ENCODE measurements at places on chromosomes 2 and 18.

GRCh38 chr2:45782986-45783385 lies 131.5 kb downstream of the PRKCE start:
- DNase-seq, result no peak

DNA sequence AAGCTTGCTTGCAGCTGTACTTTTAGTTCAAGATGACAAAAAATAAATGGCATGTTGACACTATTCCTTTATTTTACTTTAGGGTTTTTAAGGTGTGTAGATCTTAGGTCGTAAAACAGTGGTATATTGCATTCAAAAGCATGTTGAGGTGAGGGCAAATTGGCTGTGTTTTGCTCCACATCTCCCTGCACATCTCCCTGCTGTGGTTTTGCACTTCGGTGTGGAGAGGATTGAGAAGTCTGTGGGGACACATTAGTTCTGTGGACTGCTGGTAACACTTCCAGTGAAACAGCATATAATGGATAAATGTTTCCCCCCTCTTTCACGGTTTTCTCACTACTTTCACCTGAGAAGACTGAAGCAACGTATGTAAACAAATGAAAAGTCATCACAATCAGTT lies 25.1 kb downstream of the C2orf74 start:
- no peak for DNase-seq

GRCh38 chr2:24613154-24613814 lies 122.2 kb downstream of the NCOA1 start:
- peak; percentile 41 for DNase-seq

GRCh38 chr2:125746321-125747164 lies 909.4 kb upstream of the GYPC start:
- DNase-seq, result no peak

GRCh38 chr2:96831679-96832078 lies 12.1 kb downstream of the ANKRD23 start:
- no peak for DNase-seq

DNA sequence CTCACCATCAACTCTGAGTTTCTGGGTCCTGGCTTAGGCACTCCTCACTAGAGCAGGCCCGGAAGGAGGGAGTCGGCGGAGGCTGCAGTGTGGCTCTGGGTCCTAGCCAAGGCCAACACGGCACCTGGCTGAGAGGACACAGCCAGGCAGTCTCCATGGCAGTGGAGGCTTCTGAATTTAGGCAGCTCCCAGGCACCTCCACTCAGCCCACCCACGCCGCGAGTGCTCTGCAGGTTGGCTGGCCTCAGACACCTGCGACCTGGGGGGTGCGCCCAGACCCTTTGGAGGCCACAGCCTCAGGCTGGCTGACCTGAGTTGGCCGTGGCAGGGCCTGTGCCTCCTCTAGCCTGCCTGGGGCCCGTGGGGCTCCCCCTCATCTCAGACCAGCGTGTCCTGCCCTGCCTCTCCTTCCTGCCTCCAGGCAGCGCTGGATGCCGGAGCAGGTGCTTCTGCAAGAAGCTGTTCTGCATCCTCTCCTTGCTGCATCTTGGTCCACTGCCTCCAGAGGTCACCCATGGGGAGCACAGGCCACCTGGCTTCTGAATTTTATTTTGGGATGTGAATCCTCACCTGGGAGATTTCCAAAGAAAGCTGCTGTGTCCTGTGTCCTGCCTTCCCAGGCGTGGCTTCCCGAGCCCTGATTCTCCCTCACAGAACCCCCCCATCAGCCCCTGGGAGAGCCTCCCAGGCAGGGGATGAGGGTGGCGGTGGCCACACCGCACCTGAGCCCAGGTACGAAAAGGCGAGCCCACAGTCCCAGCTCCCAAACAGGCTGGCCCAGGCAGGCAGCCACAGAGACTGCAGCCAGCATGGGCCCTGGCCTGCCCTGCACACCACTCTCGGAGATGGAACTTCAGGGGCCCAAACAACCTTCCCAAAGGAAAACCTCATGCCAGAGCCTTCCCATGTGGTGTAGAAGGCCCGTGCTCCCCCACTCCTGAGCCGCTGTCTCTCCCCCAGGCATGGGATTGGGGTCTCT lies 23.4 kb downstream of the AQP12A start:
- DNase-seq, result no peak

DNA sequence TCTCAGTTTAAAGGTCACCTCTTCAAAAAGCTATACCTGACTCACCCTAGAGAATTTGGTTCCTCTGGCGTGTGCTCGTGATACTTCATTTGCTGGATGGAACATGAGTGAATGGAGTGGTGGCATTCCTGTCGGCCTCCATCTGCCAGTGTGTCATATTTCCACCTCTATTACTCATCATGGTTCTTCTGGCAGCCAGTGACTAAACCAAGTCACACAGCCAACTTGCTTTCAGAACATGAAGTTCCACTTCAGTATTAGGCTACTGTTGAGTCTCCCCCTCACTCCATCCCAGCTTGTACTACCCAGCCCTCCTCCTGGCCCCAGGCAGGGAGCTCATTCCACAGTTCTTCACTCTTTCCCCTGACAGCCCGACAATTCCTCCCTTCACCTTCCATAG lies 169.8 kb downstream of the MREG start:
- DNase-seq, result no peak

- DNase-seq, result no peak
Measured at GRCh38 chr2:221022554-221022953, 549.5 kb downstream of the EPHA4 start.

DNA sequence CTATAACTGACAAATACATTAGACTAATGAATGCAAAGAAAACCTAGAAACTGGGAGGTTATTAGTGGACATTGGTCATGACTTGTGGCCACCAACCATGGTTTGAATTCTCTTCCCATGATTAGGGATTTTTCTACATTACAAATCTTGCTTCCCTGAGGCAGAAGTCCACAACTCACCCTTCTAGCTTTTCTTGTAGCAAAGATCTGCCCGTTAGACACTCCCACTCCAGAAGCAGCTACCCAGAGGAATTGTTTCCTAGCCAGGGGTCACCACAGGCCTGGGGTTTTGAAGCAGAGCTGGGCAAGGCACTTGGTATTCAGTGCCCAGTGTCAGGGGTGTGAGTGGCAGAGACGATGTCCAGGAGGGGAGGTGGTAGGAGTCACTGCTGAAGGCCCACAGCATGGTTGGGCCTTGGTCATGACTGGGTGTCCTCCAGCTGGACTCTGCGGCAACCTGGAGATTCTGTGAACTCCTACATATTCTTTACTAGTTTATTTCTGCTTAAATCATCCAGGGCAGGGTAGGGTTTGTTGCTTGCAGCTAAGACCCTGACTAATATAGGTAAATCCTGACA lies 54.9 kb downstream of the ACTR2 start:
- DNase-seq, result no peak

- DNase-seq, result no peak
Measured at GRCh38 chr2:209901172-209901571, 101.3 kb upstream of the RPE start.

GRCh38 chr2:120403261-120403660 lies 57.3 kb downstream of the INHBB start:
- no peak for DNase-seq

- DNase-seq, result no peak
Measured at GRCh38 chr2:190327867-190328572, 8.4 kb upstream of the HIBCH start.

GRCh38 chr2:180202467-180202951 lies 195.4 kb upstream of the CWC22 start:
- no peak for DNase-seq

- no peak for DNase-seq
Measured at GRCh38 chr2:150681120-150681804, 193.8 kb upstream of the RND3 start.

DNA sequence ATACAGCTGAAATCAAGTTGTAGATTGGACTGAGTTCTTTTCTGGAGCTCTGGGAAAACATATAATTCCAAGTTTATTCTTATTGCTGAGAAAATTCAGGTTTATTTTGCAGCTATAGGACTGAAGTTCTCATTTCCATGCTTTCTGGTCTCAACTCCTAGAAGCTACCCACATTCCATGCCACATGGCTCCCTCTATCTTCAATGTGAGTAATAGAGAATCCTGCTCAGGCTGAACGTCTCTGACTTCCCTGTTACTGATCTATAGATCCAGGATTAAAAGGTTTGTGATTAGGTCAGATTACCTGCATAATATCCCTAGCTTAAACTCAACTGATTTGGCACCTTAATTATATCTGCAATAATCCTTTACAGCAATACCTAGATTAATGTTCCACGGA lies 453.8 kb upstream of the MC4R start:
- DNase-seq, result no peak

DNA sequence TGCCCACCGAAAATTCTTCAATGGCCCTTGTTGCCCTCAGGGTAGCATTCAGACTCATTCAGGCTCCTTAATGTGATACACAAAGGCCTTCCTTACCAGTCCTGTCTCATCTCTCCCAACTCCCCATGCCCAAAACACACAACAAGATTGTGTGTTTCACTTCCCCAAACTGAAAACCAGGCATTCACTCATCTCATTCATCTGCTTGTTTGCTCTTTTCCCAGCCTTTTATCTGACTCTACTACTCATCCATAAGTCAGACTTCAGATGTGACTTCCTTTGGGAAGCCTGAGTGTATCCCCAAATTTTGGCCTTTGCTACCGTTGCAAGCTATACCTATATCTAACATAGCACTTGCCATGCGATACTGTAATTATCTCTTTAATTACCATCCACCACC lies 9.7 kb upstream of the SLC39A10 start:
- no peak for DNase-seq

DNA sequence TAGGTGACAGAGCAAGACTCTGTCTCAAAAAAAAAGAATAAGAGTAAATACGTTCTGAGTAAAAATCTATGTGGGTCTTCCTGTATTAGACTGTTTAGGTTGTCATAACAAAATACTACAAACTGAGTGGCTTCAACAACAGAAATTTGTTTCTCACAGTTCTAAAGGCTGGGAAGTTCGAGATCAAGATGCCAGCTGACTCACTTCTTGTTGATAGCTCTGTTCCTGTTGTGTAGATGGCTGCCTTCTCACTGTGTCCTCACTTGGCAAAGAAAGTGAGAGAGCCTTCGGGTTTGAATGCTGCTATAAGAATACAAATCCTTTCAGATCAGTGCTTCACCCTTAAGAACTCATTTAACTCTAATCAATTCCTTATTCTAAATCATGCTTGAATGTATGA lies 430.0 kb upstream of the VWC2L start:
- DNase-seq, result no peak

- DNase-seq, result no peak
Measured at GRCh38 chr2:108640731-108641130, 78.6 kb upstream of the RANBP2 start.

DNA sequence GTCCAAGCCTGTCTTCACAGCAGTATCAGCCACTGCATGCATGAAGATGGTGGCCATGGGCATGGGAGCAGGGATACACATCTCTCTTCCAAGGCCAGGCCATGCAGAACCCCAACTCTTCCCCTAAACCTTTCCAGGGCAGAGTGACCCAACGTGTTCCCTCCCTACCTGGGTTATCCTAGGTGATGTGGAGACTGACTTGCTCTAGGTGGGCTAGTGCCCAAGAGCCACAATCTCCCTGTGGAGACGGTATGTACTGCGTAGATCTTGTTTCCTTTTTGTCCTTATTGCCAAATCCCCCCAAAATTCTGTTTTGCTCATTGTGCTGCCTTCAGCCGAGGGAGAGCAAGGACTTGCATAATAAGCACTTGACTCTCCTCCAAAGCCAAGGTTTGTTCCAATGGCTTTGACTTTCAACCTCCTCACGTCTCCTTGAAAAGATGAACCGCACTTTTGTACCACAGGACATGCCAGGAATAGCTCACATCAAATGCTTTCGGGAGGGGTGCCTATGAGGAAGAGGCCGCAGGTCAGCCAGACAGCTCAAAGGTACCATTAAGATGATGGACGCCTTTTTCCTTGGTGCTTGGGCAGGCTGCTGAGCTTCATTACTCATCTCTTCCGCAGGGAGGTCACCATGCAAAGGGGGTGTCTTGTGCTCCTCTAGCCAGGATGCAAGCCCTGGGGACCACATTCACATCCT lies 76.2 kb upstream of the GLI2 start:
- DNase-seq, result no peak

DNA sequence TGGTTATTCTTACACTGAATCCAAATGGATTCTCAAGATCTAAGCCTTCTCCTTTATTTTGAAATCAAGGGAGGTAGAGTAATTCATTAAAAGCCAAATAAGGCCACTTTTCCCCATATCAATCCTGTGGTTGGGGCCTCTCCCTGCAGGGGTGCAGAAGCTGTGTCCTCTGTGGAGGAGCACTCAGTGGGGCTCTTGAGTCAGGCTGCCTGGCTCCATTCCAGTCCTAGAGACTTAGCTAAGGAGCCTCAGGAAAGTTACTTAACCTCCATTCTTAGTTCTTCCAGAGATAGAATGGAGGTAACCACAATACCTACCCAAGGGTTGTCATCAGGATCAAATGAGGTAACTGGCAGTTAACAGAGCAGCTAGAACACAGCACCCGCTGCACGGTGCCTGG lies 564.3 kb downstream of the CMPK2 start:
- DNase-seq, result no peak

- DNase-seq, result no peak
Measured at GRCh38 chr2:5673145-5674025, 18.8 kb upstream of the SOX11 start.

GRCh38 chr2:88049622-88050021 lies 6.0 kb downstream of the KRCC1 start:
- no peak for DNase-seq

GRCh38 chr2:102159295-102159694 lies 16.7 kb downstream of the IL1R1 start:
- DNase-seq, result no peak

DNA sequence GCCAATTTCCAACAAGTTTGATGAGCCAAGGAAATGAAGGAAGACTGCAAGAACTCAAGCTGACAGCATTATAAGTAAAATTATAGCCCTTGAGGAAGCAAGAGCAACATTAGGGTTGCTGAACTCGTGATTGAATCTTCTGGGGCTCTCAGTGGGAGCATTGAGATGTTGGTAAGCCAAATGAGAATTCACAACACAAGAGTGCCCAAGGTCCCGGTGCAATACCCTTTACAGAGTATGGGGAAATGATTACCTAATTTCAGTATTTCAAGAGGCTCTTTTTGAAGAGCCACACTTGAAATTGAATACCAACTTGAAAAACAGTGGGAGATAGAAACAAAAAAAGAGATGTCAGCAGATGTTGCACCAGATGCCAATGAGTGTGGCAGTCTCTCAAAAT lies 554.5 kb downstream of the STK39 start:
- no peak for DNase-seq

DNA sequence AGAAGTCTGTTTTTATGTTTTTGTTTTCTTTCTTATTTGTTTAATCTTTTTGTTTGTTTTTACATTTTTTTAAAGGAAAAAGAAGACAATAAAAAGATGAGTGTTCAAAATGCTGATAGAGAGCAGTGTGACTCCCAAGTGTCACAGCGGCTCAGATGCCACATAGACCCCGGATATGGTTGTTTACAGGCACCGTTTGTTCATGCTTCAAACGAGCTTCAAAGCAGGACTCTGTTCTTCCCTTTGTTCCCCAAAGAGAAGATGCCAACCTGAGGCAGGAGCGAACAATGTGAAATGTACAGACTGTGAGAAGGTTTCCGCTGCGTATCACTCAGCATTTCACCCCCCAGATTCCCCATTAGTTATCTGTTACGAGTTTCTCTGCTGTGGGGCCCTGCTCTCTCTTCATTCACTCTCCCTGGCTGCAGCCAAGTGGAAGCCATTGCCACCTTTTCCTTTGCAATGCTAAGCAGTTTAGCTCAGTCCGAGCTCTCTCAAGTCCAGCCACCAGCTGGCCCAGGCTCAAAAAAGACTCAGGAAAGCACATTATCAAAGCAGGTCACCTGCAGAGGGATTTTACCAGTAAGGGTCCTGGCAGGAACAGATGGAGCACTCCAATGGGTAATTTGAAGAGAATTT lies 36.4 kb upstream of the PHLPP1 start:
- no peak for DNase-seq
